ENCODE measurements at places on chromosomes 1 and 21.

DNA sequence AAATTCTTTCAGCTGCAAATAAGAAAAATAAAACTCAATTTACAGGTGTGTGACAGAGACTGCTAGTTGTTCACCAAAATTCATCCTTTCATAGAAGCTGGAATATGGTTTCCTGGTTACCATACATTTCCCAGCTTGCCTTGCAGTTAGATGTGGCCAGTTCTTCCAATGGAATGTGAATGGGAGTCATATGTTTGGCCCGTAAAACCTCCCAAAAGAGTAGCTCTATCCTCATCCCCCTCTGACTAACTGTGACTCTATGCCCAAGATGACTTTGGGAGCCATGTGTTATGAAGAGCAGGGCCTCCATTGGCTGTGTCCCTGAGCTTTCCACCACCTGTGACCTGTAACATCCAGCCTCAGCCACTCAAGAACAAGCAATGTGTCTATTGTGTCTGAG, 90.6 kb upstream of the NGF start:
- no peak for DNase-seq

DNA sequence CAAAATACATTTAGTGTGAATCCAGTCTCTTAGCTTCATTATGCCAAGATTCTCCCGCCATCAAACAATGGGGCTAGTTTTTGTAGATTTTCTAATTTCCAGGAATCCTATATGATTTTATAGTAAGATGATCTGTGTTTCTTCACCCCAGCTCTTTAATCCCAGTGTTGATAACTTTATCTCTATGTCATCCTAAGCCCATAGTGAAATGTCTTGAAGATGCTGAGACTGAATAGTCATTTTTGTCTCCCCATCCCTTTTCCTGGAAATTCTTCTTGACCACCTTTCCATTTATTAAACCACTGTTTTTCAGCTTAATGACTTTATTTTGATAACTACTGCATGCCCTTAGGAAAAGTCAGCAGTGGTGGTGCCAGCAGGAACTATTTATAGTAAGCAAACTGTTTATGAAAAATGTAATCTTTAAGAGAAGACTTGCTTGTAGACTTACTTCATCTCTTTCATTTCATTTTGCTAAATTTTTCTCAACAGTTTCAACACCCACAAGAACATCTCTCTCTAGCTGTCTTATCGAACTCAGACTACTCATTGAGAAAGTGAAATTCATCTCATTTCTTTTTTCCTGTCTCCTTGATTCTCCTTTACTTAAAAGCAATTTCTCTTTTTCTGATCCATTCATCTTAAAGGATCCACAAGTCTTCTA, 116.6 kb downstream of the NTMT2 start:
- DNase-seq: no peak

DNA sequence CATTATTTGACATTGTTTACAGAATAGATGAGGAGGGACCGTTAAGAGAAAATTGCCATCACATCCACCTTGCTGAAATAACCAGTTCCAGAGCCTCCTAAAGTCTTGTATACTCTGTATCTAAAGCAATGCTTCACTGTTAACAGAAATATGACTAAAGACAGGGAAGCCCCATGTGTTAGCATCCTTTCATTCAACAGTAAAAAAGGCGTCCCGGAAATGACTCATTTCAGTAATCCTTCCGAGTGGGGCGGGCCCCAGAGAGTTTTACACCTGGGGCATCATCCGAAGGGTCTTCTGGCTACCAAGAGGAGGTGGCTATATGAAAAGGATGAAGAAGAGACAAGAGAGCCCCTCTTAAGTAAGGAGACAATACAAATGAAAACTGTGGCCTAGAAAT, 227.2 kb downstream of the SLC45A1 start:
- no peak for DNase-seq

DNA sequence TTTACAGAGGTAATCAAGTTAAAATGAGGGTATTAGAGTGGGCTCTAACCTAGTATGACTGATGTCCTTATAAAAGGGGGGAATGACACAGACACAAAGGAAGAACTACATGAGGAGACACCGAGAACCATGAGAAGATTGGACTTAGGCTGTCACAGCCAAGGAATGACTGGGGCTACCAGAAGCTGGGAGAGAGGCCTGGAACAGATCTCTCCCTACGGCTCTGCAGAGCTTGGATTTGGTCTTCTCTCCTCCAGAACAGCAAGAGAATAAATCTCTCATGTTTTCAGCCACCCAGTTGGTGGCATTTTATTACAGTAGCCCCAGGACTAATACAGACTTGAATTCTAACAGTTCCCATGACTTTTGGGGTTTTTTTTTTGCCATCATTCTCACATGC, 110.8 kb downstream of the PSMG1 start:
- no peak for DNase-seq

DNA sequence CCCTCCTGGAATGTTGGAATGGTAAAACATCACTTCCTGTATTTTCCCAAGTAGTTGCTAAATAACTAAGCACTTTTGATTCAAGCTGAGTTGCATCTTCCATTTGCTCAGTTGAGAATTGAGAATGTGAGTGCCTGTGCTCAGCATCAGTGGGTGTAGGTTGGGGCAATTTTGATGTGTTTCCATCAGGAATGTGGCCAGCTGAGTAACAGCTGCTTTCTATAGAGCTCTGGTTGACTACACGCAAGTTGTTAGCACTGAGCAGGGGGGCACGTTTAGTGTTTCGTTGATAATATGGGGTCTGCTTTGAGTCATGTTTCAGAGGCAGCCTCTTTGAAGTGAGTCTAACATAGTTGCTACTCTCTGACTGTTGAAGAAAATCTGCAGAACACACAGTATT, 41.5 kb downstream of the LRRC53 start:
- no peak for DNase-seq

GRCh38 chr1:152047413-152047729, 10.6 kb upstream of the S100A11 start:
- no peak for DNase-seq

DNA sequence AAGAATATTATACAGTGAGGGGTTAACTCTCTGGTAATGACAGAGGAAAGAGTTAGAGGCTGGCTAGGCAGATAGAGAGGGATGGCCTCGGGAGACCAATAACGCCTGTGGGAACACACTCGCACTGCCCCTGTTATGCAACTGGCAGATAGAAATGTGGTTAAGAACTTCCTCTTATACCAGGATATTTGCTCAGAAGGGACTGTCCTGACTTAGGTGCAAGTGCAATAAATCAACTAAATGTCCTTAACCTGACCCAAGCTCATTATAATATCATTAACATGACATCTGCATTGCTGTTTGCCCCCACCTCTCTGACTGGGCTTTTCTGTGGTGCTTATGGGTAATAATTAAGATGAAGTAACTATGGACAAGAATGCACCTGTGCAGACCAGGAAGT, 1518.0 kb downstream of the NCAM2 start:
- DNase-seq: no peak

- peak; percentile 15 for DNase-seq
These were observed 4.8 kb upstream of the FCRLA start for GRCh38 chr1:161702250-161702649.

DNA sequence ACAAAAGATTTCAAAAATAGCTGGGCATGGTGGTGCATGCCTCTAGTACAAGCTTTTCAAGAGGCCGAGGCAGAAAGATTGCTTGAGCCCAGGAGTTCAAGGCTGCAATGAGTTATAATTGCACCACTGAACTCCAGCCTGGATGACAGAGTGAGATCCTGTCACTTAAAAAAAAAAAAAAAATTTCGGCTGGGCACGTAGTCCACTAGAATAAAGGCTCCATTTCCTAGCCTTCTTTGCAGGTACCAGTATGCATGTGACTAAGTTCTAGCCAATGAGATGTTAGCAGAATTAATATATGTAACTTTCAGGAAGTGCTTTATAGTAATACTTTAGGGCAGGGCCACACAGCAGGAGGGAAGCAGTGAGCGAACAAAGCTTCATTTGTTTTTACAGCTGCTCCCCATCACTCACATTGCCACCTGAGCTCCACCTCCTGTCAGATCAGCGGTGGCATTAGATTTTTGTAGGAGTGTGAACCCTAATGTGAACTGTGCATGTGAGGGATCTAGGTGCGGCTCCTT, 28.8 kb upstream of the SYDE2 start:
- no peak for DNase-seq

DNA sequence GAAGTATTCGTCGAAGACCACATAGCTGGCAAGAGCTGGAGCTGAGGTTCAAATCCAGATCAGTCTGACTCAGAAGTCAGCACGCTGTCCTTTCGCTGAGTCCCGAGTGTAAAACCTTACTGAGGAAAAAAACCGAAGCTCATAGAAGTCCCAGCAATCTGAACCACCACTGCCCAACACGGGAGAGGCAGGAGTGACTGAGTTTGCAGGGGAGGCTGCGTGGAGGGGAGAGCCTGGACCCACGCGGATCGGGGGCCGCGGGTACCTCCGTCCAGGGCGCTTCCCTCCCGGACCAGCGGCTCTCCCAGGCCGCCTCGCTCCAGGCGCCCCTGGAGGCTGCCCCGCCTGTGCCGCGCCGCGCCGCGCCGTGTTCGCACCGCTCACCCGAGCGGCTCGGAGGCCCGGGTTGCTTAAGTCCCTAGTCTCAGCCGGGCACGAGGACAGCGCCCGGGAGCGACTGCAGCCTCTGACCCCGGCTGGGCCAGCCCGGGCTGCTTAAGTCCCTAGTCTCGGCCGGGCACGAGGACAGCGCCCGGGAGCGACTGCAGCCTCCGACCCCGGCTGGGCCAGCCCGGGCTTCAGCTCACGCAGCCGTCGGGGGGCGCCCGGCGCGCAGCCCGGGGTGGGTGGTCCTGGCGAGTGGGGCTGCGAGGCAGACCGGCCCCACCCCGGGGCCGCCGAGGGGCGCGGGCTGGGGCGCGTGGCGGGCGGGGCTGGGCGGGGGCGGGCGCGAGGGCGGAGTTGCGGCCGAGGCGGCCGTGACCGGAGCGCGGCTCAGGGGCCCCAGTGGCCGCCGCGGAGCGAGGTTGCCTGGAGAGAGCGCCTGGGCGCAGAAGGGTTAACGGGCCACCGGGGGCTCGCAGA, at the start of gene ADAMTSL4:
Gene ADAMTSL4 (plus strand): TSS at position 777 of the 864 bp plus-strand sequence. CDS start 2,881 bp downstream, outside the sequence.
- DNase-seq: peak; percentile 86

All from Right ventricle myocardium superior (tissue), 1 donor.